ENCODE measurements at places on chromosomes 5 and 9.

GRCh38 chr9:37466037-37466709, 923 bp upstream of the ZBTB5 start:
- no peak for DNase-seq

DNA sequence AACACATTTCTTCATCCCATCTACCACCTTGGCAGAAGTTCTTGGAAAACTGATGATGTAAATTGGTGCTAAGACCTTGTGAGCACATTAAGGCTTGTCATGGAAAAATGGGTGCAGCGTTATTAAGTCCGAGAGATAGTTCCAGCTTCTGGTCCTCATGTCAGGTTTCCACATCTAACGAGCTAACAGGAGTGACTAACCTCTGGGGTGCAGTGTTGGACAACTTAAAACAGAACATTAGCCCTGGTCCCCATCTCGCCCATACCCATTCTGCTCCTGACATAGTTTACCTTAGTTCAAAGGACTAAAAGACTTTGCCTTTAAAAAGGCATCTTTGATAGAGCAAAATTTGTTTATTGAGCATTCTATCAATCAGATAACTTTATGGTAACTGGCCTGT, 128.0 kb downstream of the SLC1A3 start:
- no peak for DNase-seq

DNA sequence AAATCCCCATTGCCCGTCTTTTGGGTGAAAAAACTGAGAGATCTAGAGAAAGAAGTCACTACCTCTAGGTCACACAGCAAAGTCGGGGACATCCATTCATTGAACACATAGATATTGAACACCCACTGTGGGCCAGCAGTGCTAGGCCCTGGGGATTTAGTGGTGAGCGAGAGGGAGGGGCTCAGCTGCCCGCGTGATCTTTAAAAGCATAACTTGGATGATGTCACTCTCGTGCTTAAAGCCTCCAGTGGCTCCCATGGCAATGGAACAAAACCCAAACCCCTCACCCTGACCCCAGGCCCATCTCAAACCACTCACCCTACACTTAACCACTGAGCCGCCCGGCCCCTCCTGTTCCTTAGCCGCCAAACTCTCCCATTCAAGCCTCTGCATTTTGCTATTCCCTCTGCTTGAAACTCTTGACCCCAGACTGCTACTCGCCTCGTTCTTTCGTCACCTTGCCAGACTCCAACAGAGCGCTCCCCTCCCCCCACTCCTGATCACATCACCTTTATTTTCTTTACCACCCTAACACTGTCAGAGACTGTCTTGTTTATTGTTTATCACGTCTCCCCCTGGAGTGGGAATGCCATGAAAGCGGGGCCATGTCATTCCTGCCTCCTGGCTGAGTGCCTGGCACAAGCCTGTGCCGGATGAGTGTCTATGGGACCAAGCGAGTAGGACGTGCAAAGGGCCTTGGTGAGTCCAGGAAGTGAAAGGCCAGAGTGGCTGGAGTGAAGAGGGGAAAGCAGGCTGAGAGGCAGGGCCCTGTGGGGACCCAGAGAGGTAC, 710 bp upstream of the PIP5KL1 start:
- DNase-seq, result no peak

GRCh38 chr5:77117161-77117560, 30.1 kb upstream of the ZBED3 start:
- DNase-seq, result no peak

- no peak for DNase-seq
Measured at GRCh38 chr5:170571875-170572852, 68.3 kb downstream of the KCNIP1 start.

DNA sequence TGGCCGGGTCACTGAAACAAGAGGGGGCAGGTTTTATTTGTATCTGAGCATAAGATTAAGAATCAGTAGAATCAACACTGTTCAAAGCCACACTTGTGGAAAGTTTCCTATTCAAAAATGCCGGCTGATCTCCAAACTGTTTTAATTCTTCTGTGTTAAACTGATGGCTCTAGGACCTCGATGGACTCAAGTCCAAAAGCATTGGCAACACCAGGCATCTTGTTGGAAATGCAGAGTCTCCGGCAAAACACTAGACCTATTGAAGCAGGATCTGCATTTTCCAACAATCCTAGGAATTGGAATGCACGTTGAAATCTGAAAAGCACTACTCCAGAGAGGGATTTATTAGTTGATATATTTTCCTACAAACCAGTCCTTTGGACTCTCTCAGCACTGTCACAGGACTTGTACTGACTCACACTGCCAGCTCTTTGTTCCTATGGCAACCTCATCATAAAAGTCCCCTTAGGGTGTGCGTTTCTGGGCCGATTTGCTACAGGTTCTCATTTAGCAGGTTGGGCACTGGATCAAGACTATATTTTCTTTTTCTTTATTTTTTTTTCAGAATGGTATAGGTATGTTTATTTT, 48.1 kb upstream of the PCA3 start:
- no peak for DNase-seq

DNA sequence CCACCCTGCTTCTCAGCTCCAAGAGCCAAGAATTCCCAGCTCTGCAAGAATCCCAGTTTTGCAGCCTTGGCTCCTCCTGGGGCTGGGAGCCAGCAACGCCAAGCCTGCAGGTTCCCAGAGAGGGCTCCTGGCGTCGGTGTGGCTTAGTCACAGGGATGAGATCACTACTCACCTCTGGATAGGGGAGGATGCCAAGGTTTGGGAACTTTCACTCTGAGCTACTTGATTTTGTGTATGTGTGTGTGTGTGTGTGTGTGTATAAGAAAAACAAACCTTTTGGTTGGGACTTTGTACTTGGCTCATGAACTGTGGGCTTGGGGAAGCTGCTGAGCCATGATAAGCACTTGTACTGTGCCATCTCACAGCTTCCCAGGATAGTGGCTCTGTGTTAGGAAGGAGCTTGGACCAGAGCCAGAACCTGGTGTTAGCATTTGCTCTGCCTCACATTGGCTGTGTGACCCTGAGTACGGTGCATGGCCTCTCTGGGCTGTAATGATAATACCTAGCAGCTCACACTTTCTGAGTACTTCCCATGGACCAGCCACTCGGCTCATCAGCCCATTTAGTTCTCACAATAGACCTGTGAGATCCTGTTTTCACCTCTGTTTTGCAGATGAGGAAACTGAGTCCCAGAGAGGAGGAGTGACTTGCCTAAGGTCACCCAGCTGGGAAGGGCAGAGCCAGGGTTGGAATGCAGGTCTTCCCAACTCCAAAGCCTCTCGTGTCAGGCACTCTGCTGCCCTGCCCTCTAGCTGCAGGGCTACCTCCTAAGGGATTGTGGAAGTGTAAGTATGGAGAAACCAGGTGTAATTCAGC, 41.4 kb upstream of the DAB2IP start:
- no peak for DNase-seq

GRCh38 chr5:124451721-124452383, 294.6 kb downstream of the ZNF608 start:
- DNase-seq, result no peak

DNA sequence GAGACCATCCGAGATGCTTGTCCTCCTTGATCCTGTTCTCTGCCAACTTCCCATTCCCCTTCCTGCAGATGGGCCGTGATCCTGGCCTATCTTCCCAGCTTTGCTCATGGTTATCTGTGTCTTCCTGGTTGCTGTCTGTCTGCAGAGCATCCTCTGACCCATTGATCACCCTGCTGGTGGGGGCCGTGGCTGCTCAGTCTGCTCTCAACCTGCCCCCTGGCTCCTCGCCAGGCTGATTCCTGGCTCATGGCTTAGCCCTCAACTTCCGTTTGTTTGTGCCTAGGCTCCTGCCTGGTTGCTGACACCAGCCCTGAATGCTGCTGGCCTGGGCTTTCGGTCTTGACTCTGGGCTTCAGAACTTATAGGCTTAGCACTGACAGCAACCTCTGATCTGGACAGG, 67.1 kb upstream of the SMIM15 start:
- DNase-seq, result no peak

GRCh38 chr5:878125-878524, 14.5 kb downstream of the BRD9 start:
- DNase-seq, result no peak

DNA sequence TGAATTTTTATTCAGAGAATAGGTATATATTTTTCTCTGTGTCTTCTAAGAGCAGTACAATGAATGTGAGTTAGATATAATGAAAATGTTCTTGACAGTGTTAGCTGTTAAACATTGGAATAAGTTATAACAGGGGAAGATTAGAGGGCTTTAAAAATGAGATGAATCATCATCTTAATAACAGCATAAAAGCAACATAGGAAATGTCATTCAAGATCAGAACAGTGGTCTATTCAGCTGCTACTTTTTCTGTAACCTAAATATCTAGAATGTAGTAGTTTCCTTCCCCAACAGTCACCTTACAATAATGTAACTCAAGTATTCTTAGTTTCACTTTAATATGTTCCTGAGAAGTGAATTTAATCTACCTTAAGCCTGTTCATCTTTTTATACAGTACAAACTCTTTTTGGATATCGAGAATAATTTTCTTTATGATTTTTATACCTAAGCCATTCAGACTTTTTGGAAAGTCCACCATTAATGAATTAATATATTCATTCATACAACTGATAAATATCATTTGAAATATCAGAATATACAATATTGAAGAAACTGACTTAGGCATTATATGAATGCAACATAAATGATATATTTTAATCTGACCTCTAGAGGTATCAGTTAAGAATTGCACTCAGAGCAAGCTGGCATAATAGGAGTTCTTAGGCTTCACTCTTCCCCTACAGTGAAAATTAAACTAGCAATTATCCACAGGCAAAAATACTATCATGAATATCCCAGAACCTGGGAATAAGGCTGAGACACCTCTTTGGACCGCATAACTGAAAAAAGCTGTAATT, 66.1 kb upstream of the EDIL3 start:
- DNase-seq, result no peak

DNA sequence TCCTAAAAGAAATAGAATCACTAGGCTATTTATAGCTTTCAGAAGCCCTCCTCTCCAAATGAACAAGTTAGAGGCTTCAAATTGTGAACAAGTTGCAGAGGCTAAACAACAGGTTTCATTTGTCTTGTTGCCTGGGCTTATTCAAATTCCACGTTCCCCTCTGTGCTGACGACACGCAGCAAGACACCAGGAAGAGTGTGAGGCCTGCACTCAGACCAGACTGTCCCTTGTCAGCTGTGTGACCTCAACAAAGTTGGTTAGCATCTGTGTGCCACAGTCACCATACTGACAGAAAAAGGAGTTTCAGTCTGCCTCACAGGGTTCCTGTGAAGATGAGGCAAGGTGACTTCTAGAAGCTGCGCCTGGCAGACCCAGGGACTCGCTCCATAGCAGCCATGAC, 22.1 kb upstream of the GABBR2 start:
- DNase-seq, result no peak

GRCh38 chr5:73236541-73237128, 63.6 kb downstream of the TMEM174 start:
- DNase-seq, result no peak

GRCh38 chr9:121242219-121242958, 25.6 kb upstream of the GSN start:
- no peak for DNase-seq
